CD4-positive, alpha-beta T cell treated with Interleukin-10 for 1 hour (primary cell): ENCODE measurements at places on chromosomes 11 and 22.

- no peak for DNase-seq
These were observed 302.8 kb downstream of the FAT3 start for GRCh38 chr11:92527467-92527866.

- no peak for DNase-seq
These were observed 69.6 kb upstream of the PITPNB start for GRCh38 chr22:27988704-27989103.

DNA sequence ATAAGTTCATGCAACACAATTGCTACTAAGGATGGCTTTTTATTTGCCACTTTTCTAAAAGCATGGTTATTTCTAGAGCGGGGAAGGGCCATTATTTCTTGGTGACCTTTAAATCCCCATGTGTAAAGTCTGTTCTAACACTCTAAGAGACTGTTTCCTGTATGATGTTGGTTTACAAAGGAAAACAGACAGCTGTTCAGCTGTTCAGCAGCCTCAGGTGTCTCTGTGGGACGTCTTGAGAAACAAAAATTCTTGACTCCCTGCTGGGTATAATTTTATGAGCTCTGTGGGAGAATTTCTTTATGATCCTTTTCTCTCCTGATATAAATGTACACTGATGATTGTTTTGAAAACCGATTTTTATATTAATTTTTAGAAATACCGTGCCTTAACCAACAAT, 13.9 kb downstream of the MUC15 start:
- no peak for DNase-seq

- no peak for DNase-seq
These were observed 50.4 kb upstream of the ARHGAP20 start for GRCh38 chr11:110762590-110762989.

- DNase-seq: no peak
These were observed 81.7 kb downstream of the AMOTL1 start for GRCh38 chr11:94849839-94850238.

DNA sequence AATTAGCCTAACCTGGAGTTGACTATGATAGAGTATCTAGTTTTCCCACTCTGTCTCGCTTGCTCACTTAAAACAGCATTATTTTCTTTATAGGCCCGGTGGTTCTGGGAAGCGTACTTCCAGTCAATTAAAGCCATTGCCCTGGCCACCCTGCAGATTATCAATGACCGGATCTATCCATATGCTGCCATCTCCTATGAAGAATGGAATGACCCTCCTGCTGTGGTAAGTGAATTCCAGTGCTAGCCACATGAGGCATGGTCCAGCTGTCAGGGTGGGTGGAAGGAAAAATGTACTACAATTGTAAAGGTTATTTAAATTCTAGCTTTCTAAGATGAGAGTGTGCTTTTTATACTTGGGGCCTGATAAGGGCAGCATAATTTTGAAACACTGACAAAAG, 76.0 kb downstream of the EXT2 start:
- DNase-seq: no peak

DNA sequence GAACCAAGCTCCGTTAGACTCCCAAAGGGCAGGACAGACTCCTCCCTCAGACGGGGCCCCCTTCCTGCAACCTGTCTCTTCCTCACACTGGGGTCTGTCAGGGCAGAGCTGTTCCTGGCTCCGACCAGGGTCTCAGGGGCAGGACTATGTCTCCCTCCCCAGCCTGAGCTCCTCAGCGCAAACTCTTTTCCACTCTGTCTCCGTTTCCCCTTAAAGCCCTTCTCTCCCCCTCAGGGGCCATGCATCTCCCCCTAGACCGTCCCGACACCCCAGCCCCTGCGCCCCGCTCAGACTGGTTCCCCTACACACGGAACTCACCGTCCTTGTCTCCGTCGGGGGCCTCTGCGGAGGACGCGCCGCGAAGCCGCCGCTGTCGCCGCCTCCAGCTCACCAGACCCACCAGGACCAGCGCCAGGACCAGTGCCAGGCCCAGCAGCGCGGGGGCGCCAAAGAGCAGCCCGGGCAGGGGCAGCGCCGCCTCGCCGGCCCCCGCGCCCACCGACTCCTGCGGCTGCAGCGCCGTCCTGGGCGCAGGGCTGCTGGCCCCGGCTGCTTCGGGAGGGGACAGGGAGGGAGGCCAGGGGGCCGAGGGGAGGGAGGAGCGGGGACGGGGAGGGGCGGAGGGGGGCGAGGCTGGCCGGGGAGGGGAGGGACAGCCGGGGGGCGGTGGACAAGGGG, 684 bp downstream of the TNFRSF13C start:
- peak; percentile 81 for DNase-seq

DNA sequence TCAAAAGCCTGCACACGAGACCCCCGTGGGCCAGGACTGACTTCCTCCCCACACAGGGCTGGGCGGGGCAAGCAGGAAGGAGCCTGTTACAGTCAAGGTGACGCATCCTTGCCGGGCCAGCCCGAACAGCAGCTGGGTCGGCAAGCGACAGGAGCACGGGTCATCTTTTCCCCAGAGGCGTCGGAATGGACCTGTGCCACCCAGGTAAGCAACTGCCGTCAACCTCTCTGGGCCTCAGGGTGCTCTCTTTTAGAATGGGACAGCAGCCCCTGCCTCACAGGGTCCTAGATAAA, at the start of gene CYTH4:
CYTH4 (plus strand) TSS at position 124 of the 293 bp plus-strand sequence; CDS start at position 186, 62 bp downstream.
- peak; percentile 77 for DNase-seq

DNA sequence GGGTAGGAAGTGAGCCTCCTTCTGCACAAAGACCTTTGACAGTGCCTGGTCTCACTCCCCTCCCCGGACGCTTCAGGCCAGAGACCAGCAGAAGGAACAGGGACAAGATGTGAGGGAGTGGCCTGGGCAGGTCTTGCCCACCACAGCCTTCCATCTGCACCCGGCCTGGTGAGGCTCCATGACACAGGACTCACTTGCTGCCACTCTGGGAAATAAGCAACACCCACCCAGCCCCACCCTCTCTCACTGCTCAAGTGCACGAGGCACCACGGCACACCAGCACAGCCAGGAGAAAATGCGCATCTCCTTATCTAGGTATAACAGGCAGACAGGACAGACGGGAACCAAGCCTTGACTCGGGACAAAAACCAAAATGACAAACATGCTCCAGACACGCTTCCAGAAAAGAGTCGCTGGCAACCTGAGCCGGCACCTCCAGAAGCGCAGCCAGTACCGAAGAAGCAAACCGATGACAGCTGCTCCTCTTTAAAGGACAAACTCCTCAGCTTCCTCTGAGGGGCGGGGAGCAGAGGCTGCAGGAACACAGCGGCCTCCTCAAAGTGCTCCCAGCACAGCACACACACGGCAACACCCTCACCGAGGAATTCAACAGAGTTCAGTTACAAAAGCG, 41.7 kb downstream of the BRD1 start:
- no peak for DNase-seq

GRCh38 chr22:24357547-24357946, 69.9 kb upstream of the ADORA2A start:
- DNase-seq: no peak

- DNase-seq: no peak
These were observed 222.2 kb downstream of the NAV2 start for GRCh38 chr11:19934828-19935259.

- DNase-seq: no peak
These were observed 29.9 kb downstream of the KRTAP5-5 start for GRCh38 chr11:1659506-1659905.

DNA sequence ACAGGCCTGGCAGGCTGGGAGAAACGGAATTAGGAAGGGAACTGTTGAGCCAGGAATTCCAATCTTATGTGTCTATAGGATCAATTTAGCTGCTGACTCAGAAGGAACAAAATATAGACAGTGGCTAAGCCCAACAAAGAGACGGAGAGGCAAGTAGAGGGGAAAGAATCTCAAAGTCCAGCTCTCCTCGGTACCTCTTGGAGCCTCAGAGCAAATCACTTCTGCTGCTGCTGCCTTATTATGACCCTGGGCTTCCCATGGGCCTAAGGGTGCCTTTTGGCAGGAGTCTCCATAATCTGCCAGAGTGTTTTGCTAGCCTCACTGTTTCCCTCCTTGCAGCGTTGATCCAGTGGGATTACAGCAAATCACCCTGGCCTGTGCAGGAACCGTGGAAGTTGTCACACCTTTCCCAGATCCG, 31.7 kb downstream of the PAX6 start:
- no peak for DNase-seq
